ENCODE measurements at places on chromosomes 12 and 14. TPM values are rescaled to one million over a fixed set of nuclear protein-coding genes. Genes with fewer than 3 reads are reported as not detected.
A peak's percentile ranks its signal among the peaks of the same experiment; 100 is the strongest.

Gene MYO1A
- total RNA-seq = 2.4 TPM

Gene GPR84
- 1.7 TPM for total RNA-seq

Gene TCHP
- total RNA-seq = 15.1 TPM

Gene NKX2-1
- total RNA-seq = not detected

Gene RASAL1
- total RNA-seq = 9.0 TPM

Gene MYRFL
- not detected for total RNA-seq

Gene KRT83
- total RNA-seq = not detected

Gene KCNC2
- not detected for total RNA-seq

DNA sequence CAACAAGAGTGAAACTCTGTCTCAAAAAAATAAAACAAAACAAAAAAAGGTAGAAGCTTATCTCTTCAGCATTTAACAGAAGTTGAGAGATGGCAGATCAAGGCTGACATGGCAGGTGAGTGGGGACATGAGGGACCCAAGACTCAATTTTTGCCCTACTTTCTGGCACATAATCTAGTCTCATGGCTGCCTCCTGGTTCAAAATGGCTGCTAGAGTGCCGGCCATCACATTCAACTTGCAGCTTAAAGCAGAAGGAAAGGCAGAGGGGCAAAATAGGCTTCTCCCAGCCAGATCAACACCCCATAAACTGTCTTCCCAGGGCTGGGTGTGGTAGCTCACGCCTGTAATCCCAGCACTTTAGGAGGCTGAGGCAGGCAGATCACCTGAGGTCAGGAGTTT, 784.9 kb downstream of the MED13L start:
- DNase-seq = no peak

DNA sequence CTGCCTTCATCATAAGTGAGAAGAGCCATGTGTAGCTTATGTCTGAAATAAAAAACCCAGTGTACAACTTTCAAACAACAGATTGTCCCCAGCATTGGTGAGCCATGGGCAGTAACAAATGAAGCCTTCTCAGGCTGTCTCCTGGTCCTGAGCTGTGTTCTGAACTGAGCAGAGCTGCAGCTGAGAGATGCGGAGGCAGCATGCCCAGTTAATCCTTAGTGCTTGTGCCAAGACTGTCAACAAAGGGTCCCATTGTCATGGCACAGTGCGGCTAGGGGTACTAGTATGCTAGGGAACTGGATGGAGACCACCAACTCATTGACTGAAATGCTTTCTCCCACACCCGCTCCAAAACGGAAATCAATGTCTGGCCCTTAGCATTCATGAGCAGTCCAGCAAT, 154.3 kb downstream of the RMST start:
- DNase-seq = no peak

- no peak for DNase-seq
These were observed 37.9 kb downstream of the PITPNM2 start for GRCh38 chr12:123113026-123113425.

DNA sequence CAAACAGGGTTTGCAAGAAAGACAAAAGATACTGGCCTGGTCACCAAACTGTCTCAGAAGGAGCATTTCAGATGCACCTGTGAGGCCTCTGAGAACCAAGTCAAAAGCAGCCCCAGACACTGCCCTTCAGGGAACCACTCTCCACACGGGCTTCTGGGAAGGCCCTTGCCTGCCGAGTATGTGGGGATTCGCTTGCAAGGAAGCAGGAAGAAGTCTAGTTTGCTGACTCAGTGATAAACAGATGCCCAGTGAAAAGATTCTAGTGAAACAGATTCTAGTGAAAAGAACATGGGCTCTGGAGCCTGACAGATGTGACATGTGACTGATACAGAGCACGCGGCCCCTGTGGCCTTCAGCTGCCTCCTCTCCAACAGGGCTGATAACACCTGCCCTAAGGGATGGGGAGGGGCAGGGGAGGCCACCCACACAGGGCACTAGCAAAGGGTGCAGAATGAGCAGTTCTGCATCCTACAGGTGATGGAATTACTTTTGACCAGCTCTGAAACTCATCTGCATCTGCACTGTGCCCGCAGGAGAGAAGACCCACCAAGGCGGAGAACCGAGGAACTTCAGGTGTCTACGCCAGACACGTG, 19.1 kb downstream of the AMN start:
- no peak for DNase-seq

DNA sequence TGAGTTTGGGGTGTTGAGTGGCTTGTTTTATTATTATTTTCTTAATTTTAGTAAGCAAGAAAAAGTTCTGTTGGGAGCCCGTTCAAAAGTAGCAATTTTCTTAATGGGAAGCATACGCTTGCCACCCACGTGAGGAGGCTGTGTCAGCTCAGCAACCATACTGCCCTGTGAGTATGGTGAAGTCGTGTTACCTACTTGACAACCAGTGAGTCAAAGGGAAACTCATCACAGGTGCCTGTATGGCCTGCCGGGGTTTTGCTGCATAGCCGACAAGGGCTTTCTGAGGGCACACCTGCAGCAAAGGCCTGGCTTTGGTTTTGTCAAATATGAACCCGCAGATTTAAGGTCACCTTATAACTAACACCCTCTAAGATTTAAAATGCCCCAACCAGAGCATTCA, 31.1 kb downstream of the PITPNM2 start:
- peak; percentile 78 for DNase-seq

DNA sequence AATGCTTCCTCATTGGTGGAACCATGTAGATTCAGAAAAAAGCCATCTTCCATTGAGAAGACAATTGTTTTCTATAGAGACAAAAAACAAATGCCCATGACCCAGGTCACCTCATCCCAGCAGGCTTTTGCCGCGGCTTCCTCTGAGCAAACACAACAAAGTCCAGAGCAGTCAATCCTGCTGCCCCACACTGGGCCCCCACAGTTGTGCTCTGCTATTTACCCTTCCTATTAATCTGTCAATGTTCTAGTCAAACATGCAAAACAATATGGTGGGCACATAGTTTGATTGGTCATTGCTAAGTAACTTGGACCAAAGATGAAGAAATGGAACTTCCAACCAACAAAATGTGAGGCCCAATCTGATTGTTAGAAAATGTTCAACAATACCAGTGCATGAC, 20.7 kb downstream of the C12orf42 start:
- DNase-seq = no peak

- no peak for DNase-seq
These were observed 108.1 kb upstream of the ATXN7L3B start for GRCh38 chr12:74429535-74429934.

DNA sequence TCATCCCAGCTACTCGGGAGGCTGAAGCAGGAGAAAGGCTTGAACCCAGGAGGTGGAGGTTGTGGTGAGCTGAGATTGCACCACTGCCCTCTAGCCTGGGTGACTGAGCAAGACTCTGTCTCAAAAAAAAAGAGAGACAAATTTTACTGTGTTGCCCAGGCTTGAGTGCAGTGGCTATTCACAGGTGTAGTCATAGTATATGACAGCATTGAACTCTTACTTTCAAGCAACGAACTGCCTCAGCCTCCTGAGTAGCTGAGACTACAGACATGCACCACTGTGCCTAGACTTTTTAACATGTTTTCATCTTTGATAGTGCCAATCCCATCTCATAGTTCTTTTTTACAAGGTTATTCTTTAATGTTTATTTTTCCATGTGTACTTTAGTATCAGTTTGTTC, 13.7 kb downstream of the ARID2 start:
- DNase-seq = no peak

DNA sequence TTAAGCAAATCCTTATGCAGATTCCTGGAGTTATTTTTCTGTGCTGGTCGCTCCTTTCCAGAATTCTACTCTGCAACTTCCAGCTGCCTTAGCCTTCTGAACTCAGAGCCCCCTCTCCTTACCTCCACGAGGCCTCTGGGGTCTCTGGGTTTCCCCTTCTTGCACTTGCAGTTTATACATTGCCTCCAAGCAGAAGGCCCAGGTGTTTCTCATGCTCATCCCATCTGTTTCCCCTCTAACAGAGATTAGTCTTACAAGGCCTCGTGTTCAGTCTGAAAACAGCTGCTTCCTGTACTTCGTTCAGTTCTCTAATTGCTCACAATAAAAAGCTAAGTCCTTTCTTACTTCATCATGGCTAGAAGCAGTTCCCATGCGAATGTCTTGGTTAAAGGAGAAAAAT, 134.4 kb upstream of the FGD4 start:
- DNase-seq = no peak

DNA sequence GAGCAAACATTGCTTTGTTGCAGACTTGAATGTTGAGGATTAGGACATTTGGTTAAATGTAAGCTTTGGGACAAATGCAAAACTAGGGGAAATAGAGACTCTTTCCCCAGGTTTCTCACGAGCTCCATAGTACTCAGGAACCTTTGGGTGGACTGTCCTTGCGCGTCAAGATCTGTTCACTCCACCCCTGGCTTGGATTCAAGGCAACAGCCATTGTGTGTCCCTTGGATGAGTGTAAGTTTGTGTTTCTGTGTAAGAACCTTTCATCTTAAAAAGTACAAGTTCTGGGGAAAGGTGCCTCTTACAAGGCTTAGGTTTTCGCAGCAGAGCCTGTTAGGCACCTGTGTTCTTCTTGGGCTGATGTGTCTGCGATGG, 3.7 kb downstream of the SUSD6 start:
- DNase-seq = no peak

DNA sequence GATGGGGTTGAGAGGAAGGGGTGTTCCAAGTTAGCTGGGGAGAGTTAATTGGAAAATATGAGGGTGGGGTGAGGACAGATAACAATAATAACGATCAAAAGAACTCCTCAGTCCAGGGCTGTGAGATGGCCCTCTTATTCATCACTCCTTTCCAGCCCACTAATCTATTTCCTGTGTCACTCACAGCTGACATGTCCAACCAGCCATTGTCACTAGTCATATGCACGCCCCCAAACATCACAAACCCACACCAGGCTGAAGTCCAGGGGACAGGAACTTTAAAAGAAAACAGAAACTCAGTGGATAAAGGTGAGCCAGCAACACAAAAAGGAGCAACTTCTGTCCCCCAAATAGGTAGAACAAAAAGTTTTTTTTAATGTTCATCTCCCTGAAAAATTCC, 911 bp downstream of the CALCOCO1 start:
- DNase-seq = no peak

DNA sequence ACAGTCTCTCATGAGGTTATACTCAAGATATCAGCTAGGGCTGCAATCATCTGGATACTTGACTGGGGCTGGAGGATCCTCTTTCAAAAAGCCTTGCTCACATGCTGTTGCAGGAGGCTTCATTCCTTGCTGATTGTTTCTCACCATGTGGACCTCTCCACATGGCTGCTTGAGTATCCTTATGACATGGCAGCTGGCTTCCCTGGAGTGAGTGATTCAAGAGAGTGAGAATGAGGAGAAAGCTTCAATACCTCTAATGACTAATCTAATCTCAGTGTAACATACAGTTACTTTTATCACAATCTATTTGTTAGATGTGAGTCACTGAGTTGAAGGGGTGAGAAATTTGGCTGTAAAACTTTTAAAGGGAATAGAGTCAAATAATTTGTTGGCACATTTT, 14.4 kb upstream of the SDR39U1 start:
- DNase-seq = peak; percentile 16

- DNase-seq = no peak
These were observed 1.1 kb downstream of the NCAPD2 start for GRCh38 chr12:6494968-6495367.

DNA sequence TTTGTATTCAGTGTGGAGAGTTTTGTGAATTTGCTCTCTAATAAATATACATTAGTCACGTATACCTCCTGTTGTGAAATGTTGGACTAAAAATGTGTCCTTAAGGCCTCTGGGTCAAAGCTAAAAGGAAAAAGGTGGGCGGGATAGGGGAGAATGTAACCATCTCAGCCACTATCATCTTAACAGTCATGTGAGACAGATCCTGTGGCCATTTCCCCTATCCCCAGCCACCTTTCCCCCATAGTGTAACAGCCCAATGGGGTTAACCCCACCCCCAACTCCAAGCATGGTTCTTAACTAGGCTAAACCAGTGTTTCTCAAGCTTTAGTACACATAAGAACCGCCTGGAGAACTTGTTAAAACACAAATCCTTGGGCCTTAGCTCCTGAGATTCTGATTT, 6.5 kb upstream of the ITPR2 start:
- no peak for DNase-seq

- DNase-seq = no peak
These were observed 40.5 kb downstream of the ALKBH1 start for GRCh38 chr14:77667331-77667730.

DNA sequence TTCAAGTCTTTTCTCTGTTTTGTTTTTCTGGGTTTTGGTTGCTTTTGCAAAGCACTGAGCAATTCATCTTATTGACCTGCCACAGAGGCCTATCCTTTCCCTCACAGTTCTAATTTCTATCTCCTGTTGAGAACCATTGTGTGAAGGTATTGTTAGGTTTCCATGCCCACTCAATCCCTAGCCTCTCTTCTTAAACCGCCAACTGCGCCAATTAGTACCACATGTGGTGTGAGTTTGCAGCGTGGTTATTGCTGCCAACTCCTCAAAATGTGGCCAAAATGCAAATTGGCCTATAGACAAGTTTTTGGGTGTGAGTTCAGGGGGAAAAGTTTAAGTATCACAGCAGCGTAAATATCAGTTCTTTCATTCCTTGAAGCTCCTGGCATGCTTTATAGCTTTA, 232.6 kb downstream of the FLRT2 start:
- DNase-seq = no peak

GRCh38 chr14:31414190-31414833, 6.0 kb downstream of the HEATR5A start:
- no peak for DNase-seq

- no peak for DNase-seq
These were observed 26.3 kb downstream of the SRGAP1 start for GRCh38 chr12:63870838-63871237.

DNA sequence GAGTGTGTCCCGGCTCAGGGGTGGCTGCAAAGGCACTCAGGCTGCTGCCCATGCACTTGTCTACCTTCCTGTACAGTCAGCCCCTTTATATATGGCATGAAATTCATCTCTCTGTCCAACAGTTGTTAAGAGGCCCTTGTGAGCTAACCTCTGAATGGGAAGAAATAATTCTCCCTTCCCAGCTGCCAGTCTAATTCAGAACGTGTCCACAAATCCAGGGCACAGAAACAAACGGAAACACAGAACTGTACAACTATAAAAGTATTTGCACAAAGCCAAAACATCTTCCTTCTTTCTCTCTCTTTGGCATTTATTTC, 849 bp downstream of the KRT5 start:
- no peak for DNase-seq

DNA sequence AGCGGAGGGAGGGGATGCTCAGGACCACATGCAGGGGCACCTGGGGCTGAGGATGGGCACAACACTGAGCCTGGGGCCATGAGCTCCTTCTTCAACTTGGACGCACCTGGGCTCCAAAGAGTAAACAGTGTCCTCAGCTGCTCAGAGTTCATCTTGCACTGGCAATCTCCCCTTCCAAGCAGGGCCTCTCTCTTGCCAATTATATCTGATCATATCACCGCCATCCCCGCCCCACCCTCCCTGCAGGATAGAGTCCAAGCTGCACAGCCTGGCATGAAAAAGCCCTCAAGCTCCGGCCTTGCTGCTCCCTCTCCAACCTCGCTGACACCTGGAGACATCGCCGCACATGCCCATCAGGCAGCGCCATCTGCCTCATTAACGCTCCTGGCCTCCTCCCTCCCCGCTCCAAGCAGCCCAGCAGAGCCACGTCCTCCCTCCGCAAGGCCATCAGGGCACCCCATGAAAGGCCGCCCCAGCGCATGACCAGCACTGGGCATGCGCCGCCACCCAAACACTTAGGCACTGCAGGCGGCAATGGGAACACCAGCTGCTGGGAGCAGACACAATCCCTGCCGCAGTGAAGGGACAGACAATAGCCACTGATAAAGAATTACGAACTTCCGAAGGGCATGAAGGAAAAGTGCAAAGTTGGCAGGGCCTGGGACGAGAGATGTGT, 88.8 kb downstream of the CHGA start:
- no peak for DNase-seq

- no peak for DNase-seq
These were observed 208.7 kb downstream of the RBM19 start for GRCh38 chr12:113757221-113758002.

Data from activated CD4-positive, alpha-beta T cell treated with anti-CD3 and anti-CD28 coated beads for 36 hours (primary cell).